ENCODE measurements at places on chromosomes 11 and 22. TPM values are rescaled to one million over a fixed set of nuclear protein-coding genes. Genes with fewer than 3 reads are reported as not detected.

DNA sequence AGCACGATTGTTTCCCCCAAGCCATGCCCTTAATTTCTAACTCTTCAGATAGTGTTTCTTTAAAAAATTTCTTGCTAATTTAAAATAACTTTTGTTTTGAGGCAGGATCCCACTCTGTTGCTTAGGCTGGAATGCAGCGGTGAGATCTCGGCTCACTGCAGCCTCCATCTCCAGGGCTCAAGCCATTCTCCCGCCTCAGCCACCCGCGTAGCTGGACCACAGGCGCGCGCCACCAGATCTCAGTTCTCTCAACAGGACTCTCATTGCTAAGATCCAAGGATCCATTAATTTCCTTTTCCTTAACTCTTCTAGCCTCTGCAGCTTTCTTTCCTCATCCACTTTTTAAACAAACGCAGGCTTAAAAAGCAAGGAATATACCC is 327 bp upstream of the MED17 start:
- peaks cover 3% of the 10 kb centered on the region for H3K36me3 ChIP-seq
- peak overlapping the region; percentile 91 for H3K4me3 ChIP-seq
- peaks cover 4% of the 10 kb centered on the region for H3K4me1 ChIP-seq
- H3K27me3 ChIP-seq, result no peaks in the 10 kb centered on the region
- H3K27ac ChIP-seq, result peak overlapping the region; percentile 60
- DNase-seq, result no peak

DNA sequence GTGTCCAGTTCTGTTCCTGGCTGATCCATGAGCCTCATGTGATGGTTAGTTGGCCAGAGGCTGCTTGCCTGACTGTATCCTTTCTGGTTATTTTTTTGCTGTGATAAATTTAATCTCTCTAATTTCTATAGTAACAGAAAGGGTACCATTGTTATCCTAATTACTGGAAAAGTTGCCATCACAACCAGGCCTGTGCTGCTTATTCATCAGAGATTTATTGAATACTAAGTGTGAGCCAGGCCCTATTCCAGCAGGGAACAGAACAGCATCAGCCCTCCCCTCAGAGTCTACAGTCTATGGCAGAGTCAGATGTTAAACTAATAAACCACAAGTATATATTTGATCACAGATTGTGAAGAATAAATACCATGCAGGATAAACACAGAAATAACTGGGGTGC is 86.8 kb downstream of the DEPDC5 start:
- no peaks in the 10 kb centered on the region for H3K27me3 ChIP-seq
- no peak for DNase-seq
- H3K4me3 ChIP-seq, result no peak overlapping the region
- H3K27ac ChIP-seq, result no peak overlapping the region

DNA sequence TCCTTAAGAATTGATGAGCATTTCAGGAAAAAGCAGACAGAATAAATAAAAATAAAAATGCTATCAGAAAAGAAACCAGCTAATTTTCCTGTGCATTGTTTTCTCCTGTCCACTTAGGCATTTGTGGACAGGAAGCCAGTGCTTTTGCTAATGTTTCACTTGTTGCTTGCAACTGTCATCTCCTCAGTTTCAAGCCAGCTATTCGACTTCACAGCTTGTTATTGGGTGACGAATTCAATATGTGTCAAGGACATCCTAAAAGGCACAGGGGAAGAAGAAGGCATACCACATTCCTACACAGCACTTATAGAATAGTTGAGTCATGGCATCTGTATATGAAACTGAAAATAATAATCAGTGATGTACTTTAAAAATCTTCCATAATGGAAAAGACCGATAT is 530.6 kb upstream of the KIRREL3 start:
- no peaks in the 10 kb centered on the region for H3K36me3 ChIP-seq
- DNase-seq, result no peak
- no peak overlapping the region for H3K4me3 ChIP-seq
- H3K27me3 ChIP-seq, result no peaks in the 10 kb centered on the region
- no peaks in the 10 kb centered on the region for H3K4me1 ChIP-seq
- no peak overlapping the region for H3K27ac ChIP-seq

- no peaks in the 10 kb centered on the region for H3K4me1 ChIP-seq
- H3K36me3 ChIP-seq, result no peaks in the 10 kb centered on the region
- H3K27me3 ChIP-seq, result no peaks in the 10 kb centered on the region
- no peak overlapping the region for H3K4me3 ChIP-seq
- no peak for DNase-seq
Observed at GRCh38 chr11:60235321-60235720, 7.6 kb downstream of the MS4A4E start.

GRCh38 chr11:45108070-45109064 is 38.1 kb upstream of the PRDM11 start:
- H3K36me3 ChIP-seq, result no peaks in the 10 kb centered on the region
- H3K4me3 ChIP-seq, result no peak overlapping the region
- no peak for DNase-seq
- H3K4me1 ChIP-seq, result no peaks in the 10 kb centered on the region

GRCh38 chr11:116580799-116581198 is 192.0 kb downstream of the BUD13 start:
- H3K36me3 ChIP-seq, result no peaks in the 10 kb centered on the region
- no peak overlapping the region for H3K4me3 ChIP-seq
- no peak overlapping the region for H3K27ac ChIP-seq
- no peaks in the 10 kb centered on the region for H3K4me1 ChIP-seq
- H3K27me3 ChIP-seq, result peaks cover 52% of the 10 kb centered on the region
- DNase-seq, result no peak

GRCh38 chr11:3700410-3700809 is 29.2 kb upstream of the CHRNA10 start:
- no peaks in the 10 kb centered on the region for H3K27me3 ChIP-seq
- DNase-seq, result no peak
- no peak overlapping the region for H3K27ac ChIP-seq
- peaks cover 56% of the 10 kb centered on the region for H3K36me3 ChIP-seq
- H3K4me3 ChIP-seq, result no peak overlapping the region

DNA sequence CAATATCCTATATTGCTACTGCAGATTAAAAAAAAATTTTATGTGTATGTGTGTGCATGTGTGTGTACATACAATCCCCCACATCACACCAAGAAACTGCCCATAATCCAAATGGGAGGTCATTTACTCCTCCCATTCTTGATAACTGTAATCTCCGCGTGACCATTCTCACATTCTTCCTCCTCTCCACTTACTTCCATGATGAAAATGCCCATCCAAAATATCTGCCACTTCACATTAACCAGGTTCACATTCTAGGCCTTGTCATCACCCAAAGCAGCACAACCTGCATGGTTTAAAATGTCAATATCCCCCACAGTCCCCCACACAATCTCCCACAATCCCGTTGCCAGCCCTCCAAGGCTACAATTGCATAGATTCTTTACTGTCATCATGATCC is 149.6 kb downstream of the LARGE1 start:
- no peak for DNase-seq
- no peaks in the 10 kb centered on the region for H3K36me3 ChIP-seq
- no peaks in the 10 kb centered on the region for H3K27me3 ChIP-seq
- no peak overlapping the region for H3K4me3 ChIP-seq
- no peak overlapping the region for H3K27ac ChIP-seq

DNA sequence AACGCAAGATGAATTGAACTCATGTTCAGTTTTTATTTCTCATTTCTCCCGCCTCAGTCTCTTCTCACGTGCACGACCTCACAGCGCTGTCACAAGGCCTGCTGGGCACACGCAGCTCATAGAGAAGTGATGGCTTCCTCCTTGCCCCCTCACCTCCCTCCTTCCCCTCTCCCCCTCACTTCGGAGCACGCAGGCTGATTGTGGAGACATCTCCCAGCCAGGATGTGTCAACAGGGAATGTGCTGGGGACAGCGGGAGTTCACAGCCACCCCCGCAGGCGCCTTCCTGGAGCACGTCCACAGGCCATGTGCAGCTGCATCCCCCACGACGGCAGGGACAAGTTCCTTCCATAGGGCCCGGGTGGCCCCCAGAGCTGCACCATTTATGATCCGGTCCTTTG is 29.1 kb upstream of the KRTAP5-6 start:
- DNase-seq, result no peak
- H3K27ac ChIP-seq, result no peak overlapping the region
- no peaks in the 10 kb centered on the region for H3K36me3 ChIP-seq
- peaks cover 36% of the 10 kb centered on the region for H3K27me3 ChIP-seq
- no peaks in the 10 kb centered on the region for H3K4me1 ChIP-seq

DNA sequence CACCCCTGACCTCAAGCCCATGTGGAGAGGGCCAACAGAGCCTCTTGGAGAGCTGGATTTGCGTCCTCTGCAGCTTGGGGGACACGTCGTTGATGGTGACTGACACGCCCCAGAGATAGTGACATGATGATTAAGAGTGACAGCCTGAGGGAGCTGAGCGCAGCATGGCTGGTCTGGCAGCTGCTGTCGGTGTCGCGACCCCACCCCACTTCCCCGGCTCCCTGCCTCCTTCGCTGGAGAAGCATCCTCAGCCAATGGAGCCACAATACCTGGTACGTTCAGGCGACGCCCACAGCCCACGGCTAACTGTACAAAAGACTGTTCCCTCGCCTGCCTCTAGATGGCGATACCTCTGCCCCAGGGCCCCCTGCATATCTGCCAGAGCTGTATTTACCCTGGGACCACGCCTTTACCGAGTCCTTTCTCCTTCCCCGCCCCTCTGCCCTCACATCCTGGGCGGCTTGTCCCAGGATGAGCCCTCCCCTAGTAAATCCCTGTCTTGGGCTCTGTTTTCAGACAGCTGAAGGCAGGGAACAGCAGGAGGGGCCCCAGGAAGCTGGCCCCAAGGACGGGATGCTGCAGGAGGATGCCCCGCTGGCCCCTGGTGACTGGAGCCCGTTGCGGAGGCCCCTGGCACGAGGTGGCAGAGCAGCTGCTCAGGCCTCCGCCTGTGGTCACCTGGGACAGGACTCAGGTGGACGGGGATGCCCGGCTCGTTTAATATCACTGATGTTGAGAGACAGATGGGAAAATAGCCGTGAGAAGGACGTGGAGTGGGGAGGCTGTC is 90.6 kb downstream of the RPS6KA4 start:
- peak; percentile 25 for DNase-seq
- no peak overlapping the region for H3K27ac ChIP-seq
- H3K27me3 ChIP-seq, result peaks cover 38% of the 10 kb centered on the region
- no peak overlapping the region for H3K4me3 ChIP-seq
- H3K4me1 ChIP-seq, result peaks cover 5% of the 10 kb centered on the region

DNA sequence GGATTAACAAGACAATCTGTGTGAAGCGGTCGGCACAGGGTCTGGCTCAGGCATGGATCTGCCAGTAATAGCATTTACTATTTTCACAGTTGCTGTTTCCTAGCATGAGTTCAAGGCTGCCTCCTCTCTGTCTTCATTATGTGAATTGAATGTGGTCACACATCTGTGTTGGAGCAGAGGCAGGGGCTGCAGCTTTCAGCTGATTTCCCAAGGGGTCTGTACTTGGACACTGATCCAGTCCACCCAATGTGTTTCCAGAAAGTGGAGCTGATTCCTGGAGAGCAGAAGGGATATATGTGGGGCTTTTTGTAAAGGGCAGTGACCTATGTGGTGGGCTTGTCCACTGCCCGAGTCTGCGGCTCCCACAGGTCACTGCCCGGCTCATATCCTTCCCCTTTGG is 3.5 kb upstream of the CELSR1 start:
- H3K36me3 ChIP-seq, result no peaks in the 10 kb centered on the region
- peaks cover 5% of the 10 kb centered on the region for H3K4me1 ChIP-seq
- peaks cover 32% of the 10 kb centered on the region for H3K27me3 ChIP-seq
- no peak overlapping the region for H3K27ac ChIP-seq
- DNase-seq, result no peak
- H3K4me3 ChIP-seq, result no peak overlapping the region

- no peaks in the 10 kb centered on the region for H3K27me3 ChIP-seq
- peaks cover 2% of the 10 kb centered on the region for H3K4me1 ChIP-seq
- DNase-seq, result no peak
- H3K27ac ChIP-seq, result no peak overlapping the region
Observed at GRCh38 chr11:57941875-57942274, 81.8 kb upstream of the OR9Q1 start.

- no peak for DNase-seq
- no peaks in the 10 kb centered on the region for H3K27me3 ChIP-seq
- no peak overlapping the region for H3K27ac ChIP-seq
- no peaks in the 10 kb centered on the region for H3K4me1 ChIP-seq
Observed at GRCh38 chr22:25919452-25919851, 177.5 kb downstream of the MYO18B start.

DNA sequence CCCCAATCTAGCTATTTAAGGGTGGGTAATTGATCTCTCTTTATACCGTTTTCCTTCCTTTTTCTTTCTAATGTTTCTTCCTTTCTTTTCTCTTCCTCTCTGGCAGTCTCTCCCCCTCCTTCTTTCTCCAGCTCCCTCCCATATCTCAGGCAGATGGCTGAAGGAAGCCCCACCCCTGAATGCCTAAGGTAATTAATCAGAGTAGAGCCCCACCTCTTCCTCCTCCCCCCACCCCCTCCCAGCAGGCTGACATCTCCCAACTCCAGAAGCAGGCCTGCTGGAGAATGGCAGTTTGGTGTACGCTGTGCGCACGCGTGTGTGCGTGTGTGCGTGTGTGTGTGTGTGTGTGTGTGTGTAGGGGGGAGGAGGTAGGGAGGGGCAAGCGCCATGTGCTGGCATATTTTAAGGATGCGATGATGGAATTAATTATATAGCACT is 122.6 kb downstream of the APOL5 start:
- peaks cover 6% of the 10 kb centered on the region for H3K4me1 ChIP-seq
- no peaks in the 10 kb centered on the region for H3K27me3 ChIP-seq
- peak overlapping the region; percentile 77 for H3K4me3 ChIP-seq
- H3K27ac ChIP-seq, result peak overlapping the region; percentile 86

- DNase-seq, result no peak
- H3K4me3 ChIP-seq, result no peak overlapping the region
- H3K36me3 ChIP-seq, result no peaks in the 10 kb centered on the region
- peaks cover 60% of the 10 kb centered on the region for H3K27me3 ChIP-seq
- no peak overlapping the region for H3K27ac ChIP-seq
Observed at GRCh38 chr11:72627594-72628281, 46.5 kb downstream of the PDE2A start.

- peaks cover 11% of the 10 kb centered on the region for H3K4me1 ChIP-seq
- H3K36me3 ChIP-seq, result peaks cover 12% of the 10 kb centered on the region
- no peak for DNase-seq
- H3K27me3 ChIP-seq, result no peaks in the 10 kb centered on the region
- H3K4me3 ChIP-seq, result no peak overlapping the region
Observed at GRCh38 chr11:85756401-85757200, 54.3 kb downstream of the SYTL2 start.

DNA sequence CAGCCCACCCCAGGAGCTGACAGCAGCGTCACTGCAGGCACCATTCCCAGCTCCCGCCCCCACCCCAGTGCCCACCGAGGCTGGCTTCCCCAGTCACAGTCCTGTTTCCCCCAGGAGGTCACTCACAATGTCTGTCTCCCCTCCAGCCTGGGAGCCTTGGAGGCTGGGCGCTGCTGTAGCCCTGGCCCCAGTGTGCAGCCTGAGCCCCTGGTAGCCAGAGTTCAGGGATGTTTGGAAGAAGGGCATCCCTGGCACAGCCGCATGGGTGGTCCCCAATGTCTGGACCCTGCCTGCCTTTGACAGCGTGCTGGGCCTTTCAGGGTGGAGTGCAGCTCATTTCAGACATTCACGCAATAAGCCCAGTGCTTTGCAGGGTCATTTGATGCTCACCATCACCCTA is 4.3 kb downstream of the CAPN5 start:
- no peak overlapping the region for H3K27ac ChIP-seq
- no peaks in the 10 kb centered on the region for H3K36me3 ChIP-seq
- peaks cover 37% of the 10 kb centered on the region for H3K4me1 ChIP-seq

- H3K36me3 ChIP-seq, result peaks cover 64% of the 10 kb centered on the region
- peaks cover 23% of the 10 kb centered on the region for H3K4me1 ChIP-seq
- no peak overlapping the region for H3K27ac ChIP-seq
- DNase-seq, result no peak
- no peaks in the 10 kb centered on the region for H3K27me3 ChIP-seq
Observed at GRCh38 chr11:212150-213100, 4.9 kb downstream of the RIC8A start.

RAB6A gene
- total RNA-seq, result 81.0 TPM

OVOL1 gene
- not detected for total RNA-seq

DUSP8 gene
- total RNA-seq, result 0.28 TPM

GVQW3 gene
- 1.1 TPM for total RNA-seq

MAPK8IP2 gene
- total RNA-seq, result under 0.01 TPM

ABTB2 gene
- 0.28 TPM for total RNA-seq

B3GAT1 gene
- not detected for total RNA-seq

C11orf97 gene
- not detected for total RNA-seq

PUS3 gene
- total RNA-seq, result 16.4 TPM

All from IMR-90 (cell line).